Stimulated activated CD8-positive, alpha-beta memory T cell treated with anti-CD3 and anti-CD28 coated beads, Interleukin-4, amount 100 ng/mL, for 1 hour (primary cell): ENCODE measurements at places on chromosomes 4 and X.

DNA sequence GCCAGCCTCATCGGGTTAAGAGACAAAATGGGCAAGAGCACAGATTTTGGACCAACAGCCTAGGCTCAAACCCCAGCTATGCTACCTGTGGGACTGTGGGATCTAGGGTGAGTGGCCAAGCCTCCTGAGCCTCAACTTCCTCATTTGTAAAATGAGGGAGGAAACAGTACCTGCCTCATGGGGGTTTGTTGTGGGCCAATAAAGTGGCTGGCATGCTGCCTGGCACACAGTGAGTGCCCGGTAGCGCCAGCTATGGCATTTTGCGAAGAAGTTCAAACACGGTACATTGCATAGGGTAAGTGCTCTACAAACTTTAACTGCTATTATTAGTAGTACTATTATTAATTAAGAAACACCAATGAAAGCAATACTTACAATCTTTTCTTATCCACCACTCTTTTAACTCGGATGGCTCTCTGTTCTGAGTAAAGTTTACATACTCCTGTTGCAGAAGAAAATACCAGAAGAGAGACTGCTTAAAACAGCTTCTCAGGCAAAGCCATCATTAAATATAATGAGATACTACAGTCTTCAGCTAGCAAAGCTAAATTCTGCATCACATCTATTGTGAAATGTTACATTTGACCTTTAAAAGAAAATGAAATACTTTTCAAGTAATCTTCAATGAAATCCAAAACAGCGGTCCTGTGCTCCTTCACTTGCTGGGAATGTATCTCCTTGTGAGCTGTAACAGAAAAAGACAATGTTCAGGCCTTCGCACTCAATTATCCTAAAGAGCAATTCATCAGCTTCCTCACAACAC, 70.1 kb downstream of the NSG1 start:
- no peak for DNase-seq

DNA sequence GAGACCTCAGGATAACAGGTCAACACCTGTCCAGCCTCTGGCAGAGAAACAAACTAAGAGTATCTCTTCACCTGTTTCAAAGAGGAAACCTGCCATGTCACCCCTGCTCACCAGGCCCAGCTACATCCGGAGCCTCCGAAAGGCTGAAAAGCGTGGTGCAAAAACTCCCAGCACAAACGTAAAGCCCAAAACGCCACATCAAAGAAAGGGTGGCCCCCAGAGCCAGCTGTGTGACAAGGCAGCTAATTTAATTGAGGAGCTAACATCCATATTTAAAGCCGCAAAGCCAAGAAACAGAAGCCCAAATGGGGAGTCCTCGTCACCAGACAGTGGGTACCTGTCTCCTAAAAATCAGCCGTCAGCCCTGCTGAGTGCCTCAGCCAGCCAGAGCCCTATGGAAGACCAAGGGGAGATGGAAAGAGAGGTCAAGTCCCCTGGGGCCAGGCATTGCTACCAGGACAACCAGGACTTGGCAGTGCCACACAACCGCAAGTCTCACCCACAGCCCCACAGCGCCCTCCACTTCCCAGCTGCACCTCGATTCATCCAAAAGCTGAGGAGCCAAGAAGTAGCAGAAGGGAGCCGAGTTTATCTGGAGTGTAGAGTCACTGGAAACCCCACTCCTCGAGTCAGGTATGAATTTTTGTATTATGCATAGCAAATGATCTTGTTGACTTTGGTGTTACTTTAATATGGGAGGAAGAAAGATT, 15.1 kb downstream of the PALLD start:
- DNase-seq: peak; percentile 11

DNA sequence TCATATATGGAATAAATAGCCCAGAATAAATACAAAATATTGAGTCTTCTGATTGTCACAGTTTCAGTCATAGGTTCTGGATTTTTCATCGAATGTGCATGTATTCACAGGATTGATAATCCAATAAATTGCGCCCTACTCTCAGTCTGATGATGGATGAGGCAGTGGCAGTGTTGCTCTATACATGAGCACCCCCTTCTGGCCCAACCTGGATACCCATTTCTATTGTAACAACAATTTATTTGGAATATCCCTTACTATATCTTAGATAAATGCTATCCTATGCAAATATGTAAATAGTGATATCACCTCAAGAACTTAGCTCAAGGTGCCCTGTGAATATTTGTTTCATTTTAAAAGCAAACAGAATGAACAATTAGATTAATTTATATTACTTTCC, 733.7 kb upstream of the PABPC4L start:
- DNase-seq: no peak

DNA sequence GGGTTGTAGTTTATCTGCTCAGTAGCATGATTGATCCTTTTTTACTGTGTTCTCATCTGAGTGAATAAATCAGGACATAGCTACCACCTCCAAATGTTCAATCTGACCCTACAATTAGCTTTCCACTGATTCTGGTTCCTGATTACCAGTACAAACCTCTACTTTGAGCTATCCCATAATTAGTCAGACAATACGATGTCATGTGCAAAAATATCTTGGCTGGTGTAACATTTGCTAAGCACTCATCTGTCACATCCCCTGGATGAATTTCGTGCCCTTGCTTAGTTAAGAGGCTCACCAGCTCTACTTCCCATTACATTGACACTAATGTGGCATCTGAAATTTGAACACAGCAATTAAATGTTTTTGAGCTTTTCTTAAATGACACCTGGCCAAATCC, 1101.0 kb upstream of the PCDH7 start:
- DNase-seq: no peak

DNA sequence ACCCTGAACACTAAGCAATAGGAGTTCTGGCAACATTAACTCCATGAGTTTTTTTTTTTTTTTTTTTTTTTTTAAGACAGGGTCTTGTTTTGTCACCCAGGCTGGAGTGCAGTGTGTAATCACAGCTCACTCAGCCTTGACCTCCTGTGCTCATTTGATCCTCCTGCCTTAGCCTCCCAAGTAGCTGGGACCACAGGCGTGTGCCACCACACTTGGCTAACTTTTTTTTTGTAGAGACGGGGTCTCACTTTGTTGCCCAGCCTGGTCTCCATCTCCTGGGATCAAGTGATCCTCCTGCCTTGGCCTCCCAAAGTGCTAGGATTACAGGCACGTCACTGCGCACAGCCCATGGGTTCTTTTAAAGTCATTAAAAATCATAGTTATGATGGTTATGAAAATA, 5.1 kb downstream of the RHOH start:
- no peak for DNase-seq

- DNase-seq: no peak
Observed at GRCh38 chrX:41236629-41237028, 97.3 kb upstream of the DDX3X start.

DNA sequence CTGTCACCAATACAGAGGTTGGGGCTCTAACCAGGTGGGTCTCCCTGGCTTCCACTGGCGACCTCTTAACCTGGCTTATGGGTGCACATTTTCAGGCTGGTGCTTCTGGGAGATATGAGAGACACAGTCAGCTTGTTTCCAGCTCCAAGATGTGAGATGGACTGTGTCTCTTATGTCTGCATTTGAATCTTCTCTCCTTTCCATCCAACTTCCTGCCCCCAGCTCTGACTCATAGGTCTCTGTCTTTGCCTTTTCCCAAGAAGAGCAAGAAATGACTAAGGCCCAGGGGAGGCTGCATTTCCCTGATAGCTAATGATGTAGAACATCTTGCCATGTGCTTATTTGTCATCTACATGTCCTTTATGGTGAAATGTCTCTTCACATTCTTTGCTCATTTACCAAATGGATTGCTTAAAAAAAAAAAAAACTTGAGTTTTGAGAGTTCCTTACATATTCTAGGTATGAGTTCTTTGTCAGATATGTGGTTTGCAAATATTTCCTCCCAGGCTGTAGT, 3.2 kb upstream of the UXT start:
- DNase-seq: no peak

DNA sequence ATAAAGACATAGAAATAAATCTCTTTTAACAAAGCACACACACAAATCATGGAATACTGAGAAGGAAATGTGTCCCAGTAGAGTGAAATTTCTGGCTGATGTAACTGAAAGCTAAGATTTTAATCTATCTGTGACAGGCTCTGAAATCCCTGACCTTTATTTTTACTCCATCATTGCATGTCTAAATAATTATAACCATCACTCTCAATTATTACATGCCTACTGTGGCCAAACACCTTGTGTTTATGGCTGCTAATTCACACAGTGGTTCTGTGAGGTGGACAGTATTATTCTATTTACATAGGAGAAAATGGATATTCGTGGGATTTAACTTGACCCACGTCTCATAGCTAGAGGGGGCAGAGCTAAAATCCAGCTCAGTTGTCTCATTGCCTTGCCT, 438.1 kb downstream of the TLL1 start:
- DNase-seq: no peak

DNA sequence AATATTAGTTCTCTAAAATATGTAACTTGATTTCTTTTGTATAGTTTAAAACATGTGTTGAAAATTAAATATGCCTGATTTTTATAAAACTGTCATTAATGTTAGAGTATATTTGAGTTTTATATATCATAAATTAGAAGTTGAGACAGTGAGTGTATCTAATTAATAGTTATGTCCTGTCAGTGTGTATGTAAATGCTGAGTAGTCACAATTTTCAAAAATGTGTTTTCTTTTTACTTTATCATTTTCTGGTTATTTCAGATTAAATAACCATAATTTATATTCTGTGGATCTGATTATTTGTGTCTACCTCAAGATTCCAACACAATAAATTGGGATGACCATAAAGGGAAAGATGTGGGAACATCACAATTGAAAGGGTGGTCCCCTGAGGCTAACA, 82.7 kb upstream of the CXXC4 start:
- DNase-seq: no peak

DNA sequence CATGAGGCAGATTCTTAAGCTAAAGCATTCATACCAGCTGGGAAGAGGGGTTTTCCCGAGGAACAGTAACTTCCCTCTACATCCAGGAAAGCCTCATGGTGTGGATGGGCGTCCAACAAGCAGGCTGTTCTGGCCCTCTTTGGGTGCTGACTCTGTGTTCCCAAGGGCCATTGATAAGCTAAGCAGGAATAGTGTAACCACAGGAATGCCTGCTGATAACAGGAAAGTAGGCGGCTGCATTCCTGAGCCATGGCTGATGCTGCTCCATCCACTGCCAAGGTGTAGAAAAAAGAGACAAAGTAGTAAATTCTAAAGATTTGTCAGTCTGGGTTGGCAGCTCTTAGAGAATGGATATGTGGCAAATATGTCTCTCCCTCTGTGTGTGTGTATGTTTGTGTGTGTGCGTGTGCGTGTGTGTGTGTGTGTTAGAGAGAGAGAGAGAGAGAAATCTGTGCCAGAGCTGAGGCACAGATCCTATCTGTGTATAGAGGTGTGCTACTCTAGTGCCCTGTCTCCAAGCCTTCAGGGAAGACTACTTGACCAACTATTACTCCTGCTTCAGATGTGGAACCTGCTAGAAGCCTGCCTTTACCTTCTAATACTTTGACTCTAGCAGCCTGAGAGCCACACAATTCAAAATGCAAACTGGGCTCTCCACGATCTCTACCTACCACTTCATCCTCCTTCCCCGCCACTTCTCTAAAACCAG, 353.1 kb upstream of the NR3C2 start:
- DNase-seq: no peak

DNA sequence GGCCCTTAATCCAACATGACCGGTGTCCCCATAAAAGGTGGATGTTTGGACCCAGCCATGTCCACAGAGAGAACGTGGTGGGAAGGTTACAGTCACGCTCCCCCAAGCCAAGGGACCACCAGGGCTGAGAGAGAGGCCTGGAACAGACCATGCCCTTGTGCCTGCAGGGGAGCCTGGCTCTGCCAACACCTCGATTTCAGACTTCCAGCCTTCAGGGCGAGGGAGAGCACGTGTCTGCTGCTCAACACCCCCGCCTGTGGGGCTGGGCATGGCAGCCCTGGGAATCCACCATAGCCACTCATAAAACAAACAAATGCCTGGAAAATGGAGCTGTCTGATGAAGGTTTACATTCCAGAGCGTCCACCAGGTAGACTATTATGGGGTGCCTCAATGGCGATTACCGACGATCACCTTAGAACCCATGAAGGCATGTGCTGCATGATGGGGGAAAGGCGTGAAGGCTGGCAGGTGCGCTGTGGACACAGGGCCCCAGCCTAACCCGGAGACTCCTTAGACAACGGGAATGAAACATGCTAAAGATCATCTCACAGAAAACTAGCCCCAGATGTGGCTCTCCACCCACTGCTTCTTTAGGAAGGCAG, 42.3 kb upstream of the HMX1 start:
- no peak for DNase-seq

GRCh38 chr4:48670587-48670986, 109.5 kb downstream of the FRYL start:
- no peak for DNase-seq

DNA sequence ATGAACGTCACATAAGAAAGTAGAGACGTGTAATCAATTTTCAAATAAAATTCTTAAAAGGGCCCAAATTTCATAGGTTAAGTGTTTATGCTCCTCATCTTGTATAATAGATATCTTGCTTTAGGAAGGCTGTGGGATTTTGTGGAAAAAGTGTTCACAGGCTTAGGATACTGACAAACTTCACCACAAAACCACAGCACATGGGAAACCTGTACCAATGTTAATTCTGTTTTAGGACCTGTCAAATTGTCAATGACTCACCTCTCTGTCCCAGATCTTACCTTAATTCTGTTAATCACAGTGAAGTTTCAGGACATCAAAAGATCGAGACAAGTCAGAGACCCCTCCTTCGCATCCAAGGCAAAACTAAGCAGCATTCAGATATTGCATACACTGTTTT, 24.2 kb downstream of the FGFBP1 start:
- DNase-seq: no peak

DNA sequence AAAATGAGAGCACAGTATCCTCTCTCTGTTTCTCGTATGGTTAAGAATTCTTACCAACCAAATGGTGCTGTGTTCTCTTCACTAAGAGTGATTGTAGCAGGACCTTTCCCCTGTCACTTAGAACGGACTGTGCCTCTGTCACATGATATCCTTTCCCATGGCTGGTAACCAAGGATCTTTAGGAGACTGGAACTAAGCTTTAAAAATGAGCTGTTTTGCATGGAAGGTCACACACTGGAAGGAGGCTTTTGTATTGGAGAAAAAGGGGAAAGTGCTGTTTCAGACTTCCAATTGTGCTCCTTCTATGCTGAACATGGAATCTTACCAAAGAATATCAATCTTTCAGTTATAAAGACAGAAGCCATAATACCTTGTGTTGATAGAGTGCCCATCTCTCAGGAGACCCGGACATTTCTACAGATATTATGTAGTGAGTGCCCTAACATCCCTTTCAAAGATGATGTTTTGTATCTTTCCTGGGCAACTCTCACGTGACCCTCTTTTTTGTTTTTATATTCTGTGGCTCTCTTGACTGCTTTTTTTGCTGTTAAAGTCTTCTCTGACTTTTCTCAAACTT, 148.6 kb downstream of the SLC4A4 start:
- DNase-seq: no peak

DNA sequence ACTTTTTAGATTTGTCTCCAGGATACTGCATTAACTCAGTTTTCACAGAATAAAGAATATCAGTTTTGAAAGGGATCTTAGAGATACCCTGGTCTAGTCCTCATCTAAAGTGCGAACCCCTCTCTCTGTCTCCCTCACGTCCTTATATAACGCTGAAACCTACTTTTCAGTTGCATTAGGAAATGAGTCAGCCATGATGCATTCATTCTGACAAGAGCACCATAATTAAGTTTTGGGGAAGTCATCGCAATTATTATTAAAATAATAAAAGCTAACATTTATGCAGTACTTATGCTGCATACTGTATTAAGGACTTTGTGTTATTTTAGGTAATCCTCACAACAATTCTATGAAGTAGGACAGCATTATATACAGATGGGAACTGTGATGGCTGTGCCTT, 116.1 kb downstream of the REELD1 start:
- no peak for DNase-seq

- DNase-seq: no peak
Observed at GRCh38 chr4:163748449-163748848, 254.0 kb downstream of the TMA16 start.

- no peak for DNase-seq
Observed at GRCh38 chr4:177182166-177182565, 127.5 kb upstream of the NEIL3 start.
